ENCODE measurements at places on chromosomes 3 and 15.

DNA sequence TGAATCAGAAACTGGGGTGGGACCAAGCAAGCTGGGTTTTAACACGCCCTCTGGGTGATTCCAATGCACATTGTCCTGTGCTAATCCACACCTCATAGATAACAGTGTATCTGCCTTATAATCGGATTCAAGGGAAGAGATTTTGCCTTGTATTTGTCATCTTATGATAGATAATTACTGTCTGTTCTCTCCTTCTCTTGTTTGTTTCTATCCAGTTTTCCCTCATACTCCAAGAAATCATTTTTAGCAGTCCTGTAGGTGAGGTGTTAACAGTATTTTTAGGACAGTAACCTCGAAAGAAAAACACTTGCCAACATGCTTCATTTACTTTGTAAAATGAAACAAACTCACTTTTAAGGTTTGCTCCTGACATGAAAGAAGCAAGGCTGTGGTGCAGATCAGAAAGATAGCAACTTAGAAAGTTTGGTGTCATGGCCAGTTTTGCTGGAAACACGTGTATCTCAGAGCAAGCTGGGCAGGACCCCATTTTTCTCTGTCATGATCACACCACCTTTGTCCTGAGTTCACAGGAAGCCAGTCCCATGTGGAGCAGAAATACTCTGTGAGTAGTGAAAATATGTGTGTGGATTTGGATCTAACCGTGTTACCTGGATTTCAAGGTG is 72.6 kb downstream of the TRAK1 start:
- DNase-seq: no peak

- DNase-seq: peak; percentile 83
Observed at GRCh38 chr15:48373821-48374451, 42.7 kb downstream of the DUT start.

DNA sequence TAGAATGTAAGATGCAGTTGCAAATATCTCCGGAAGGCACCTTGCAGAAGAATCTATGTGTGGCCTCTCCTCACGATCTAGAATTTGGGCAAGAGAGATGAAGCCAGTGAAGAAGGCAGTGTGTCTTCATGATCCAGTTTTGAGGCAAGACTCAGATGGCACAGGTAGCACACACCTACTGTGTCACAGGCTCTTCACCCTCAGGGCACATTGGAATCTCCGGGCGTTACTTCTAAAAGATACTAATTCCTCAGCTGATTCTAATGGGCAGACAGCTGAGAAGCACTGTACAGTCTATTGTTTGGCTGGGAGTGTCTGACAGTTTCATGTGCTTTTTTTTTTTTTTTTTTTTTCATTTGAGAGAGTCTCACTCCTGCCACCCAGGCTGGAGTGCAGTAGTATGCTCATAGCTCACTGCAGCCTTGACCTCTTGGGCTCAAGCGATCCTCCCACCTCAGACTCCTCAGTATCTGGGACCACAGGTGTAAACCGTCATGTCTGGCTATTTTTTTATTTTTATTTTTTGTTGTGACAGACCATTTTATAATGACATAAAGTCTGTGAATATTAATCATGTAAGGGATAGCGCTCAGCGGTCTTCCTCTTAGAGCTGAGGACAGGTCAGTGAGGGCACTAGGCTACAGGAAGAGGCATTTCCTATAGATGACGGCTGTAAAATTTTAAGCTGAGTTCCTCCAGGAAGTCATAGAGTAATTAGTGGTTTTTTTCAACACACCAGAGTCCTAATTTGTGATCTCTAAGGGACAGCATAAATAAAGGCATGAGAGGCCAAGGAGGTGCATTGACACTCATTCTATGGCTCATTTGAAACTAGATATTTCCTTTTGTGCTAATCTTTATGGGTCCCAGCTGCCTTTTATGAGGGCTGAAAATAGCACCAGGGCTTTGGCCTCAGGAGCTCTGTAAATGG is 4.0 kb downstream of the C3orf52 start:
- DNase-seq: no peak

DNA sequence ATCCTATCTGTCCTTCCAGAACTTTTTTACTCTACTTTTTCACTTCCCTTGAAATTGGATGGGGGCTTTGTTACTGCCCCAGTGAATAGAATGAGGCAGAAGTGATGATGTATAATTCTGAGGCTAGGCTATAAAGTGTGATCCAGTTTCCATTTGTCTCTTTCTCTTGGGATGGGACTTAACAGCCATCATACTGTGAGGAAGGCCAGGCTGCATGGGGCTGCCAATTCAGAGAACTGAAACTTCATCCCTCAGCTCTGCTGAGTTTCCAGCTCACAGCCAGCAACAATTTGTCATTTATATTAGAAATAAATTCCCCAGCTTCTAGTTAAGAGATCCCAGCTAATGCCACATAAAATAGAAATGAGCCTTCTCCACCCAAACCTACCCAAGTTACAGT is 504.0 kb upstream of the TGFBR2 start:
- DNase-seq: no peak

GRCh38 chr3:52403955-52404354 is 40.9 kb downstream of the SEMA3G start:
- no peak for DNase-seq

GRCh38 chr15:62512904-62513303 is 347.8 kb upstream of the C2CD4B start:
- no peak for DNase-seq

GRCh38 chr15:92848852-92849598 is 51.1 kb upstream of the CHD2 start:
- no peak for DNase-seq

DNA sequence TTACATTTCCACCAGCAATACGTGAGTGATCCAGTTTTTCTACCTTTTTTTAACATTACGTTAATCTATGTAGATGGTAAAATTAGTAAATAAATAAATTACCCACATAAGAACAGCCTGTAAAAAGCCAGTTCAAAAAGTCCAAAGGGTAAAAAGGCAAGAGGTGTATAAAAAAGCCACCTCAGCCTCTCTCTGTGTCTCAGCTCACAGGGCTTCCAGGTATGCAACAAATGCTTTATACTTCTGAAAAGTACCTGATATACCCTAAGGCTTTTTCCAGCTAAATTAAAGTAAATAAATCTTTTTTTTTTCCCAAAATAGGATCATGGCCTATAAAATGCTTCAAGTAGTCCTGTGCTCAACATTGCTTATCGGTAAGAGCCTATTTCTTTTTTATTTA is at the start of gene C3orf85:
TSS of gene C3orf85 (plus strand) at position 197 of the 400 bp plus-strand sequence. CDS start at position 326, 129 bp downstream.
- no peak for DNase-seq

DNA sequence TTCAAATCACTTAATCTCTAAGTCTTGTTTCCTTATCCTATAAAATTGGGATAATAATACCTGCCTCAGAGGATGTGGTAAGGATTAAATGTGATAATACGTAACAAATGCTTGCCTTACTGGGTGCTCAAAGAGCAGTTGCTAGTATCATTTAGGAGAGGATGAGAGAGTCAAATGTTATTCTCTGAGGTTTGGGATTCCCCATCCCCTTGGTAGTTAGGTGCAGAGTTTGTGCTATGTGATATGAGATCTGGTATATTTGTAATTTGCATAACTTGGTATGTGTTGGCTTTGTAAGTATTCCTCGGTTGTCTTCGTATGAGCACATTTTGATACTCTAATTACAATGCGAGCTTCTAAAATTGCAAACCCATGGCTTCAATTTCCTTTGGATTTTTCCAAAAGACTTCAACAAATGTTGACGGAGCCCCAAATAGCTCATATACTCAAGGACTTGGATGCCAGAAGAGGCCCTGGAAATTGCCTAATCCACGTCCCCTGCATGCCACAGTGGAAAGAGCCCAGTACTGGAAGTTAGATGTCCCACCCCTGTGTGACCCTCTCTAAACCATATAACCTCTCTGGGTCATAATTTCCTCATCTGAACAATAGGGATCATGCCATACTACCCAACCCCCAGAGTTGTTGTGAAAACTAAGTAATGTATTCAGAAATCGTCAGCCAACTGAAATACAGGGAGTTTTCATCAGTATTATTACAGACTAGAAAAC is 85.0 kb downstream of the FBN1 start:
- no peak for DNase-seq

GRCh38 chr3:121531269-121531668 is 14.5 kb downstream of the POLQ start:
- no peak for DNase-seq

Measured in kidney tubule cell (primary cell).